Memory B cell (primary cell): ENCODE measurements at places on chromosomes 7 and 10.

DNA sequence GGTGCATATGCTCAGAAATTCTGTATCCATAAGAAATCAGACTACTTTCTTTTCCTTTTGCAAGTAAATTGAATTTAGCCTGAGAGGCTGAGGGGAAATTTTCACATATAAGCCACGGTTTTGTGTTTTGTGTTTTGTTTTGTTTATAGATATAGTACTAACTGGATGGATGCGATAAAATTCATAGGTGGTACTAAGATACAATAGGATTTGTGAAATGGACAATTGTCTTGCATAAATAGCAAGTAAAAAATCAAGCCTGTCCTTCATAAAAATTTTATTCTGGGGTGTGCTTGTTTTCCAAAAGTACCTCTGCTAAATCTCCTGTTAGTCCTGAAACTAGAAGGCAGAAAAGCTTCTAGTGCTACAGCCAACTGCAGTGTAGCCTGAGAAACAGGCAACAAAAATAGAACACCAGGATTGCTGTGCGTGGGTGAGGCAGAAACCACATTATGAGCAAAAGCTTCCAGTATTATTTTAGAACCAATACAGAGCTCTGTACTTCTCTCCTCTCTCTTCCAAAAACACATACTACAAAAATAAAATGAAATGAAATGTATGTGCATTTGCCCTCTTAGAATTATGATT, 634 bp upstream of the HDAC9 start:
- no peak for DNase-seq

DNA sequence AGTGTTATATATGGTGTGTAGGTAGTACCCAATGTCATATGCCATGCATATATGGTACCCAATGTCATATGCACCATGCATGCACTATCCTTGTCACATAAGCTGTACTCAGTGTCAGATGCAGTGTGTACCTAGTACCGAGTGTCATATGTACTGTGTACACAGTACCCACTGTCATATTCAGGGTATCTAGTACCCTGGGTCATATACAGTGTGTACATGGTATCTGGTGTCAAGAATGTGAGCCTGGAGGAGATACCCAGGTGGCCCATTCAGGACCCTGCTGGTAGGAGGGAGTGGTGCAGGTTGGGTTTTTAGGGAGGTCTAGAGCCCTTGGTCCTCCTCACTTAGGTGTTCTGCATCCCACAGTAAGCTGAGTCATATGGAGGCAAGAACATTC, 1.8 kb downstream of the ZMYND11 start:
- peak; percentile 36 for DNase-seq

- DNase-seq: peak; percentile 38
Measured at GRCh38 chr10:133230387-133231195, 574 bp downstream of the UTF1 start.

DNA sequence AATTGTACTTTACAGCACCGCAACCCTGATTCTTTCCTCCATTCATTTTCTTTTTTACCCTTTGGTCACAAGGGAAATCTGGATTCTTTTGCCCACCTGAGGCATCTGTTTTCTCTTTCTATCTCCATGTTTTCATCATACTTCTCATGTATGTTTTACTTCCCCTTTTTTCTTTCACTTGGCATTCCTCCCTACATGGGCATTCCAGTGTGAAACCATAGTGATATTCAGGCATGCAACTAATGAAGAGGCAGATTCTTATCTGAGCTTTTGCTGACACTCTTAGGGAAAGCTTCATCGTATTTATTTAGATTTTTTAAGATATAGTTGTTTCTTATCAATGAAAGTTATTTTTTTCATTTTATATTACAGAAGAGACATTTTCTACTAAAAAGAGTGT, 405.2 kb upstream of the TEX47 start:
- no peak for DNase-seq

DNA sequence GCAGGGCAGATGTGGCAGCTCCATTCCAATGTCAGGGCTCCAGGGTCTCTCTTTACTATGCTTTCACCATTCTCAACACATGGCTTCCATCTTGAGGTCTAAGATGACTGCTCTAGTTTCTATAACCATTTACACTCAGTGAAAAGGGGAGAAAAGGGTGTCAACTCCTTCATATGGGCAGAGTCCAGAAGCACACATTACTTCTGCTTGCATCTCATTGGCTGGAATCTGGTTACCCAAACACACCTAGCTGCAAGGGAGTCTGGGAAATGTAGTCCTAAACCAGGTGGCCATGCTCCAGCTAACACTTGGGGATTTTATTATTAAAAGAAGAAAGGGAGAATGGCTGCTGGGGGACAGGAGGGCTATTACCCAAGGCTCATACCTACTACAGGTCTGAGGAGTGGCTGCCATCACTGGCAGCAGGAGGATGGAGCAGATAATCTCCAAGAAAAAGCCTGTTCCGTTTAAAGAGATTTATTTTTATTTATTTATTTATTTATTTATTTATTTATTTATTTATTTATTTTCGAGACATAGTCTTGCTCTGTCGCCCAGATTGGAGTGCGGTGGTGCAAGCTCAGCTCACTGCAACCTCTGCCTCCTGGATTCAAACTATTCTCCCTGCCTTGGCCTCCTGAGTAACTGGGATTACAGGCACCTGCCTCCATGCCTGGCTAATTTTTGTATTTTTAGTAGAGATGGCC, 29.1 kb upstream of the LBX1 start:
- no peak for DNase-seq

- DNase-seq: no peak
Measured at GRCh38 chr7:23593706-23594105, 3.5 kb upstream of the CCDC126 start.

- no peak for DNase-seq
Measured at GRCh38 chr7:33101906-33102305, 7.3 kb downstream of the RP9 start.

GRCh38 chr7:155653803-155654202, 9.3 kb downstream of the RBM33 start:
- no peak for DNase-seq

GRCh38 chr10:109912335-109913281, 10.7 kb downstream of the XPNPEP1 start:
- DNase-seq: no peak

GRCh38 chr10:80472234-80473095, 18.4 kb downstream of the TSPAN14 start:
- no peak for DNase-seq

GRCh38 chr7:28793381-28794085, 164.6 kb downstream of the TRIL start:
- DNase-seq: no peak

DNA sequence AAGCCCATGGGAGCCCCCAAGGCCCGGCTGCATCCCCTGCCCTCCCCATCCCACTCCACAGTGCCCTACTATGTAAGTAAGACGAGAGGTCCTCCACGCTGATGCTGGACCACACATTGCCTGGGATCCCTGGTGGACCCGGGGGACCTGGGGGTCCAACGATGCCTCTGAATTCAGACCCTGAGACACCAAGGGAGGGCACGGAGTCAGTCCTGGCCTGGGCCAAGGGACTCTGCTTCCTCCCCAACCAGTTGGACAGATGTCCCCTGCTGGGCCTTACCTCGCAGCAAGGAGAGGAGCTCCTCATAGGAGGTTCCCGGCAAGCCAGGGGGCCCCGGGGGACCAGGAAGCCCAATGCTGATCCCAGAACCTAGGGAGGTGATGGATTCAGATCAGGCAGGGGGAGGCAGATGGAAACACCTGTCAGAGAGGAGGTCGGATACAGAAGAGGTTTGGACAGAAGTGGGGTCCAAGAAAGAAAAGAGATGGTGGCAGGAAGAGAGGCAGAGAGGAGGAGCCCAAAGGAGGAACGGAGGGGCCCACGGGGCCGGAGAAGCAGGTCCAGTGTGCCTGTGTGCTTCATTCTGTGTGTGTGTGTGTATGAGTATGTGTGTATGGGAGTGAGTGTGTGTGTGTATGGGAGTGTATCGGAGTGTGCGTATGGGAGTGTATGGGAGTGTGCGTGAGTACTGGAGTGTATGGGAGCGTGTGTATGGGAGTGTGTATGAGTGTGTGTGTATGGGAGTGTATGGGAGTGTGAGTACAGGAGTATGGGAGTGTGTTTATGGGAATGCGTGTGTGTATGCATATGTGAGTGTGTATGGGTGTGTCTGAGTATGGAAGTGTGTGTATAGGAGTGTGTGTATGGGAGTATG, 50.2 kb downstream of the COL17A1 start:
- no peak for DNase-seq

DNA sequence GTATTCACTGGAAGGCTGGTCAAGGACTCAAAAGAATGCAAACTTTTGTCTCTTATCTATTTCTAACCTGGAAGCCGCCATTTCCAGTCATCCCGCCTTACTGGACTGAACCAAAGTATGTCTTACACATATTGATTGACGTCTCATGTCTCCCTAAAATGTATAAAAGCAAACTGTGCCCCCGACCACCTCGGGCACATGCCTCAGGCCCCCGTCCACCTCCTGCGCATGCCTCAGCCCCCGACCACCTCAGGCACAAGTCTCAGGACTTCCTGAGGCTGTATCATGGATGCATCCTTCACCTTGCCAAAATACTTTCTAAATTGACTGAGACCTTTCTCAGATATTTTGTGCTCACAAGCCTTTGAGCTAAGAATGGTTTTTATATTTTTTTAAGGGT, 148.6 kb downstream of the PTPRN2 start:
- DNase-seq: no peak

DNA sequence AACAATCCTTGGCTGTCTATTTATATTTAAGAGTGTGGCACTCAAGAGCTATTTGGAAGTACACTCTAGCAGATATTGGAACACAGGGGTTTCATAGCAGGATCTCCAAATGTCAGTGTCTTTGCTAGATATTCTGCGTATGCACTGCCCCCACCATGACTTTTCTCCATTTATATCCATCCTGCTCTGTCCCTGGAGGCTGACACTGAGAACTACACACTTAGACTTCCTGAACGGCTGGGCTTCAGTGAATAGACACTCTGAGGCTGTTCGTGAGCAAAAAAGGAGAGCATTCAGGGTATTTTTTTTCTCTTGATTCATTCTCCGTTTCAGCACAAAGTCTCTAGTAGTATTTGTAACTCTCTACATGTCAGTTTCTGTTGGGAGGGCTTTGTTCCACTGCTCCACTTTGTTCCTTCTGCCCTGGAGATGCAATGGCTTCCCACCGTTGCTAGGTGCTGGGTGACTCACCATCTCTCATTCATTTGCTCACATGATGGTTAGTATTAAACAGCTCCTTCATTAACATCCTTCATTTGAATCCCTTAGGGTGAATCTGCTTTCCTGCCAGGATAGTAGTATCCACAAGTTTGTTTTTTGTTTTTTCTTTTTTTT, 155.9 kb upstream of the SLC13A1 start:
- no peak for DNase-seq

DNA sequence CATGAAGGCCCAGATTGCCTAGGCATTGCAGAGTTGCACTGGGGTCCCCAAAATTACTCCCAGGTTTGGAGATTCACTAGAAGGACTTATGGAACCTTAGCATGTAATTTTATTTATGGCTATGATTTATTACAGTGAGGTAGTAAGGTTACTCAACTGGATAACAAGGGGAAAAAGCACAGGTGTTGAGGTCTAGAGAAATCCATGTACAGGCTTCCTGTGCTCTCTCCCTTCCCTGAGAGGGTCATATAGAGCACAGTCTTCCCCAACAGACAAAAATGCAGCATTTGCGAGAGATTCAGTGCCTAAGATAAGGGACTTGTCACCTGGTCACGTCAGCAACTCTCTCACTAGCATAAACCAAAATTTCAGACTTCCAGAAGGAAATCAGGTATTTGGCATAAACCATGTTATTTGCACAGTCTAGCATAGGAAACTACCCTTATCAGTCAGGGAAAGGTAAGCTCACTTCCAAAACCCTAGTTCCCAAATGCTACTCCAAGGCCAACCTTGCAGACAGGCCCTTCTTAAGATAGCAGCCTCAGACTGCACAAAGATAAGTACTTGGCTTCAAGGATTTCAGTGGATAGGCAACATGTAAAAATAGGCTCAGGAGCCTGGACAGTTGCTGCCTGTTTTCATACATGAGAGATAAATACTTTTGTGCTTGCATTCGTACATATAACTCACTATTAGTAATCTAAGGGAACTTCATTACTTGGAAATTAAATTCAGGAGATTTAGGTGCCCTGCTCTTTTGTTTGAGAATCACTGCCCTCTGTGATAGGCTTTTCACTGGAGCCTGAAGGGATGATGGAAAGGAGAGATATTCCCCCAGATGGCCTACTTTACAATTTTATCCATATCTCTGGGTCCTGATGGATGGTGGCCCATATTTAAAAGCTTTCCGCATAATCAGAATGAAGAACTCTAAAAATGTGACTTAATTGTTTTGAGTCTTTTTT, 378.4 kb upstream of the LRGUK start:
- no peak for DNase-seq

- DNase-seq: no peak
Measured at GRCh38 chr7:150357270-150357669, 11.4 kb upstream of the REPIN1 start.

- DNase-seq: no peak
Measured at GRCh38 chr10:94571081-94571480, 25.5 kb downstream of the HELLS start.

GRCh38 chr7:37095122-37095521, 353.5 kb downstream of the ELMO1 start:
- DNase-seq: no peak

- DNase-seq: peak; percentile 19
Measured at GRCh38 chr10:21278491-21279216, 246.8 kb downstream of the SKIDA1 start.

- DNase-seq: no peak
Measured at GRCh38 chr7:4085937-4086691, 596.0 kb upstream of the FOXK1 start.

DNA sequence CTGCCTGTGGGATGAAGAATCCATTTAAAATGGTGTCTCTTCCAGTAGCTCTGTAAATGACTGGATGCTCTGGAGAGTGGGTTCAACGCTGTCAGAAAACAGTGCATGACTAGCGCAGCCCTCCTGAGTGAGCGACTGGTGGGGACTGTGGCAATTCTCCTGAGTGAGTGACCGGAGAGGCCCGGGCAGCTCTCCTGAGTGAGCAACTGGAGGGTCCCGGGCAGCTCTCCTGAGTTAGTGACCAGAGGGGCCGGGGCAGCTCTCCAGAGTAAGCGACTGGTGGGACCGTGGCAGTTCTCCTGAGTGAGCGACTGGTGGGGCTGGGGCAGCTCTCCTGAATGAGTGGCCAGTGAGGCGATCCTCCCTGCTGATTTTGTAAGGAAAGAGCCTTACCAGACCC, 85.5 kb downstream of the WDR37 start:
- DNase-seq: no peak

GRCh38 chr7:38773430-38773829, 135.6 kb downstream of the VPS41 start:
- DNase-seq: no peak

DNA sequence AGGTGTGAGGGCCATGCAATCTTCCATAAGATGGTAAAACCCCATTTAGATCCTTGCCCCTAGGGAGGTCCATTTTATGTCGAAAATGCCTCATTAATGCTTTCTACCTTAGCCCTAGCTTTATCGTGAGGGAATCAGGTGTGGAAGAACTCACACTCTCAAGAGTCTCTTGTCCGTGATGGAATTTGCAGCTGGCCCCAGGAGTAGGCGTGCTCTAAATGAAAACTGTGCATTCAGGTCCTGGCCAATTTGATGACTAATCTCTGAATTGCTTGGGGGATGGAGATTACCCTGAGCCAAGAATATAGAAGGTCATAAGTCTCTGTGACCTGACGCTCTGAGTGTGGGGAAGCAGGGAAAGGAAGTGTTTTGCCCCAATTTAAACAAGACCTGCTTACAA, 6.6 kb downstream of the C10orf90 start:
- no peak for DNase-seq
